ENCODE measurements at places on chromosomes 1 and 21.
A peak's percentile ranks its signal among the peaks of the same experiment; 100 is the strongest.

DNA sequence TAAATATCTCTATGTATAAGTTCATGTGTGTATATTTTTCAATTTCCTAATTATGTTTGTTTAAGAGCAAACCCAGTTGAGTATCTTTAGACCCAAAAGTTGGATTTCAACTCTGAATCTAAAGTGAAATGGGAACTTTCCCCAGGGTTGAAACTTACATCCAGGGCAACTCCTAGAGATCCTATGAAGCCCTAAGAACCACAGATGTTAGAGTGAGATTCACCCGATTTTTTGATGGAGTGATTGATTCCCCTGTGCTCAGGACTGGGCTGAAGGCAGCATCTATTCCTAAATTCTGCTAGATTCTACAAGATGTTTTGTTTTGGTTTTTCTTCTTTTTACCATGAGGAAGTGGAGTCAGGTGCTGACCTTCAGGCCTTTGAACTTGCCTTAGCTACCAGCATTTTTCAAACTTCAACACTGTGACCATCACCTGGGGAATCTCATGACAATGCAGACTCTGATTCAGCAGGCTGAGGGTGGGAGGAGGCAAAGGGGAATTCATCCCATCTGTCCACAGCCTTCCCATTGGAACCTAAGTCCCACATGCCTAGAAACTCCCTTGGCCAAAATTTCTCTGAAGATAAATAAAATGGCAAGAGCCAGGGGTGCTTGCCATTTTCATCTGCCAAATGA is 145.5 kb downstream of the ETS2 start:
- DNase-seq = no peak

- DNase-seq = no peak
Measured at GRCh38 chr1:115879977-115880376, 39.1 kb upstream of the NHLH2 start.

GRCh38 chr1:28395181-28395580 is 25.6 kb downstream of the PHACTR4 start:
- no peak for DNase-seq

GRCh38 chr1:179197690-179198297 is 31.7 kb downstream of the ABL2 start:
- DNase-seq = no peak

DNA sequence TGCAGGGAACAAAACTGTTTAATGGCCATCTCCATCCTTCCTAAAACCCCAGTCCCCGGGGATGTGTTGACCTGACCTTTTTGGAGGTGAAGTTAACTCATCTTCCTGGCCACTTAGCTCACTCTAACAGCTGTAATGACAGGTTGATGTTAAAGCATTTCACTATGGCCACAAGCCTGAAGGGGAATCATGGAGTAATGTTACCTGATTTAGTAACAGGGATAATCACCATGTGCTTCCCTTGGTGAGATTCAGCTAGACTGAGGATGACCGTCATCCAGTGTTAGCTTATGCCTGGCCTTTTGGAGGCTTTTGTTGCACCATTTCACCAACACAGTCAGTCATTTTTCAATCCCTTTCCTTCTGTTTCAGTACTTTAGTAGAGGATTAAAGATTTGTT is 64.3 kb upstream of the RAVER2 start:
- DNase-seq = no peak

DNA sequence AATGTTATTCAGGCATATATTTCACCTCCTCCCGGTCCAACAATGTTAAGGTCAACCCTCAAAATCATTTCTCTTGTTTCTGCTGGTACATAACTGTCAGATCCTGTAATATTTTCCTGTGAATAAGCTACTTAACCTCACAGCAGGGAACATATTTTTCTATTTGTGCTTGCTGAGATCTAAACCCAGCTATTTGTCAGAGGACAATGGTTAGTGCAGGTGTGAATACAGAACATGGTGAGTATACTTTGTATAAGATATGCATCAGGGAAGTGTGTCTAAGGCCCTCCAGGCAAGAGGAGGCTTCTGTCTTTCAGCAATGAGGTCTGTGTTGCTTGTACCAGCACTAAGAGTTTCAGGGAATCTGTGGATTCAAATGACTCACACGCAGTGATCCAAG is 970.6 kb downstream of the NCAM2 start:
- no peak for DNase-seq

- DNase-seq = no peak
Measured at GRCh38 chr1:205375835-205376545, 19.3 kb upstream of the KLHDC8A start.

DNA sequence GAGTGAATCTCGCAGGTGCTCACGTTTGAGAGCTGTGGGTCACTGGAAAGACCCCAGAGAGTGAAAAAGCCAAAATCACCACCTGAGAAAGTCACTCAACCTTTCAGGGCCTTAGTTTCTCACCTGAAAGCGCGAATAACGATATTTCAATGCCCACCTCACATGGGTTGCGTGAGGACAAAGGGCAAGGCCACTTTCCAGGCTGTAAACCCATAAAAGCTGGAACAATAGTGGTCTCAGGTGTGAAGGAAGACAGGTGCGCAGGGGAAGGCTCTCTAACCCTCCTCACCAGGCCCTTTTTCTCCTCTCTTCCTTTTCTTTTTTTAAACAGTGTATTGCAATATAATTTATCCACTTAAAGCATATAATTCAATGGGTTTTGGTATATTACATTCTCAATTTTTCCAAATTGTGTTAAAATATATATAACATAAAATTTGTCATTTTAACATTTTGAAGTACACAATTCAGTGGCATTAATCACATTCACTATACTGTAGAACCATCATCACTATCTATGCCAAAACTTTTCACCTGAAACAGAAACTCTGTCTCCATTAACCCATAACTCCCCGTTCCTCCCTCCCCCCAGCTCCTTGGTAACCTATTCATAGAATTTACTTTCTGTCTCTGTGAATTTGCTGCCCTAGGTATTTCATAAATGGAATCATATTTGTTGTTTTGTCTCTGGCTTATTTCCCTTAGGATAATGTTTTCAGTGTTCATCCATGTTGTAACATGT is 118.4 kb upstream of the TNR start:
- DNase-seq = no peak

- no peak for DNase-seq
Measured at GRCh38 chr1:27314169-27314568, 7.8 kb upstream of the TMEM222 start.

GRCh38 chr21:32648165-32648564 is 36.0 kb upstream of the CFAP298 start:
- no peak for DNase-seq

DNA sequence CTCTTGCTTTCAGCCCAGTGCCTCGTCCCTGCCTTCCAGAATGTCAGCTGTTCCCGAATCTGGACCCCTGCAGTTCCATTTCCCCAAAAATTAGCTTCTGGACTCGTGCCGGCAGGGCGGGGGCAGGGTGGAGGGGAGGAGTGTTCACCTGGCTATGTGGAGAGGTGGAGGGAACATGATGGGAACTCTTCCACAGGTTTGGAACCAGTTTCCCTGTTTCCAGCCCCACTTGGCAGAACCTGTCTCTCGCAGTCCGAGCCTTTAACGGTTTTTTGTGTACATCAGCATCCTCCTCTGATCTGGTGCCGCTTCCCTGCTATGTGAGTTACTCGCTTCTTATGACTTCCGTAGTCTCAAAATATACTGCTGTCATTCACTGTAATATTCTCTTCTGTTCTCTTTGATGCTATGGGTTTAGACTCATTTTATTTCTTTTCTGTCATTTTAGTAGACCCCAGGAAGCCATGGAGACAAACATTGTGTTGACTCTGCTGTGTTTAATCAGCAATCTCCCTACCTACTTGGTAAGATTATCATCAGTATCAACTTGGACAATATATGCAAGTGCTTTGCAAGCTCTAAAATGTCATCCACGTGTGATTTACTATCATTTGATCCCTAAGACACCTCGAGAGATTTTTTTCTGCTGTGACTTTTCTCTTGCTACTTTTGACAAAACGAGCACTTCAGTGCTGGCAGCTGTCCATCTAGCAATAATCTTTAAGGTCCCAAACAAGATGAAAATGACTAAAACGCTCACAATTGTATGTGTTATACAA is 33.3 kb upstream of the HNRNPU start:
- DNase-seq = no peak

DNA sequence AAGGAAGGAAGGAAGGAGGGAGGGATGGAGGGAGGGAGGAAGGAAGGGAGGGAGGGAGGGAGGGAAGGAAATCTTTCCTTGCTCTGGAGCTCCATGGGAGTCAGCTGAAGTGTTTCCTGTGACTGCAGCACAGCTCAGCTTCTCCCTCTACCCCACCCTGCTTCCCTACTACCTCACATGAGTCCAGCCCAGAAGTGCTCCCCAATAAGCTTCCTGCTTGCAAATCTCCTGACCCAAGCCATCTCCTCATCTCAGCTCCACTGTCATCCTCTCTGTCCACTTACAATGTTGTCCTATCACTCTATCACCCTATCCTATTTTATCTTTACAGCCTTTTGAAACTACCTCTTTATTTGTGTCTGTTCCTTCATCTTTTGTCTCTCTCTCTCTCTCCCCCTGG is 52.9 kb upstream of the SSBP3 start:
- DNase-seq = no peak

- DNase-seq = no peak
Measured at GRCh38 chr1:175287377-175287776, 94.8 kb upstream of the KIAA0040 start.

DNA sequence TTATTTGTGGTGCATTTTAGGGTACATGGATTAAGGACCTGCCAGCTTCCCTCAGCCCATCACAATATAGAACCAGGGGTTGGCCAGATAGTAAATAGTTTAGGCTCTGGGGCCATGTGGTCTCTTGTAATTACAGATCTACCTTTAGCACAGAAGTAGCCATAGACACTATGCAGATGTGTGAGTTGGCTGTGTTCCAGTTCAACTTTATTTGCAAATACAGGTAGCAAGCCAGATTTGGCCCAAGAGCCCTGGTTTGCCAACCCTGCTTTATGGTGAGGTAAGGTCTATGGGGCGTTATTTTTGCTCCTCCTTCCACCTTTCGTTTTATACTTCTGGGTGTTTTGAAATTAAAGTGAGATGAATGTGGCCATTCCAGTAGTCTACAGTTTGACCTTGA is 48.7 kb downstream of the MRPS6 start:
- no peak for DNase-seq

GRCh38 chr1:4756851-4757580 is 102.6 kb downstream of the AJAP1 start:
- DNase-seq = no peak

GRCh38 chr1:2520806-2521205 is 5.6 kb downstream of the PANK4 start:
- no peak for DNase-seq

DNA sequence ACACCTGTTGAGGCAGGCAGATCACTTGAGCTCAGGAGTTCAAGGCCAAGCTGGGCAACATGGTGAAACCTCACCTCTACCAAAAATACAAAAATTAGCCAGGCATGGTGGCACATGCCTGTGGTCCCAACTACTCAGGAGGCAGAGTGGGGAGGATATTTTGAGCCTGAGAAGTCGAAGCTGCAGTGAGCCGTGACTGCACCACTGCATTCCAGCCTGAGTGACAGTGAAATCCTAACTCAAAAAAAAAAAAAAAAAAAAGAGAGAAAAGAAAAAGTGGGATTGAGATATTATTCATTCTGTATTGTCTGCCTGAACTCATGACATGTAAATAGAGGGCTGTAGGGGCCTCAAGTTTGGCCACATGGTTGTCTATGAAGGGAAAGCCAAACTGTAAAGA is 37.3 kb downstream of the WNT2B start:
- no peak for DNase-seq

DNA sequence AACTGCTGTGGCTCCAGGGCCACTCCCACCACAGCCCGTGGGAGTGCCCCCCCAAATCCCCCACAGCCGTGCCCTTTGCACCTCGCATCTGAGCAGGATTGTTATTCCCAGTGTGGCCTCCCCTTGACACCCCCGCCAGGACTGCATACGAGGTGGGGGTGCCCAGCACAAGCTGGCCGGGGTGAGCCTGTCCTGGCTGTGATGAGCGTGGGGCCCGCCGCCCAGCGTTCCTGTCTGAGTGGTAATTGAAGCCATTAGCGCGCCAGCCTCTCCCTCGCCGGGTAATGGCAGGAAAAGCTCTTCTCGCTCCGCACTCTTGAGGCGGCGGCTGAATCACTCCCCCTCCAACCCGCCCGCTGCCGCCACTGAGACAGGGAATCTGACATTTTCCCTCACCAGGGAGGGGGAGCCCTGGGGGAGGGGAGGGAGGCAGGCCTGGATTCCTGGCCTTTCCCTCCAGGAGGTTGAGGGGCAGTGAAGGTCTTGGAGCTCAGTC is 27.7 kb downstream of the PTPRF start:
- DNase-seq = no peak

DNA sequence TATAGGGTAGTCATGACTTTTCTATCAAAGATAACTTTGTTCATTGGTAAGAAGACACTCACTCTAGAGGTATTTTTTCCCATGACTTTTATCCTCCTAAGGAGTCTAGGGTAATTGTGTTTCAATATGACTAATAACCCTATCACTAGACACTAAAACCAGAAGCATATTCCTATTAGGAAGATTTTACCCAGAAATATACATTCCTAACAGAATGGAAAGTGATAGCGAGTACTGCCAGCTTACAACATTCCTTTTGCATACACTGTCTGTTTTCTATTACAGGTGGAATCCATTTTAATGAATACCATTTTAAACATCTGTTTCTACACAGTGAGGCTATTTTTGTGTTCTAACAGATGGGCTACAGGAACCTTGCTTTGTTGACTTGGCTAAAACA is 31.4 kb upstream of the C1orf185 start:
- DNase-seq = no peak

- DNase-seq = no peak
Measured at GRCh38 chr1:21319447-21320407, 29.5 kb upstream of the ECE1 start.

DNA sequence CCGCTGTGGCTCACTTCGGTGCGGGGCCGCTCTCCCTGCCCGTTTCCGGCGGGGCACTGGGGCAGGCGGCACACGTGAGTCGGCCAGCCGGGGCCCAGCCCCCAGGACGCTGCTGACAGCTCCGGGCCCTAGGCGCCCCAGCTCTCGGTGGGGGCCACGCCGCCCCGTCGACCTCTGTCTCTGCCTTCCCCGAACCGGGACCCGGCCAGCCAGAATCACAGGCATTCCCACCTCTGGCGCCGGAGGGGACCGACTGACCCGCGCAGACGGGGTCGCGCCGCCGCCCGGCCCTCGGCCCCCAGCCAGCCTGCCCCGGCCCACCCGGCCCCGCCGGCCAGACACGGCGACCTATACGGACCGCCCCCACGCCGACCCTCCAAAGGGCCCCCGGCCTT is 755 bp downstream of the SCMH1 start:
- DNase-seq = peak; percentile 72

- DNase-seq = no peak
Measured at GRCh38 chr1:85330711-85331290, 54.4 kb upstream of the BCL10 start.

- no peak for DNase-seq
Measured at GRCh38 chr21:33042812-33043211, 17.1 kb downstream of the OLIG2 start.

DNA sequence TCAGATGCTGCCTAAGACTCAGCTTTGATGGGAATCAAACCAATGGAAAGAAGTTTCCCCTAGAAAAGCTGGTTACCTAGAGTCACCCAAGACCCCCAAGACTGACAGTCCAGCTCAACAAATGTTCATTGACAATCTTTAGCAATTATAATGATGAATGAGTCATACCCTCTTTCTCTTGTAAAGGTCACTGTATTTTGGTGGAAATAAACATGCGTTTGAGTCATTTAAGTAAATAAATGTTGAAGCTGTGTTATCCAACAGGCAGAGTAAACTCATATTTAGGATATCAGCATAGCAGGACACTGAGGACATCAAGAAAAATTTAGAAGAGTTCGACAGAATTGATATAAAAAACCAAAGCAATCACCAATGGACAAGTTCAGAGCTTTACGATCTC is 295.9 kb downstream of the RGS7 start:
- DNase-seq = no peak
